Forelimb muscle (tissue), 1 donor: ENCODE measurements at places on chromosomes 1 and 21. TPM values are rescaled to one million over a fixed set of nuclear protein-coding genes. Genes with fewer than 3 reads are reported as not detected.

DNA sequence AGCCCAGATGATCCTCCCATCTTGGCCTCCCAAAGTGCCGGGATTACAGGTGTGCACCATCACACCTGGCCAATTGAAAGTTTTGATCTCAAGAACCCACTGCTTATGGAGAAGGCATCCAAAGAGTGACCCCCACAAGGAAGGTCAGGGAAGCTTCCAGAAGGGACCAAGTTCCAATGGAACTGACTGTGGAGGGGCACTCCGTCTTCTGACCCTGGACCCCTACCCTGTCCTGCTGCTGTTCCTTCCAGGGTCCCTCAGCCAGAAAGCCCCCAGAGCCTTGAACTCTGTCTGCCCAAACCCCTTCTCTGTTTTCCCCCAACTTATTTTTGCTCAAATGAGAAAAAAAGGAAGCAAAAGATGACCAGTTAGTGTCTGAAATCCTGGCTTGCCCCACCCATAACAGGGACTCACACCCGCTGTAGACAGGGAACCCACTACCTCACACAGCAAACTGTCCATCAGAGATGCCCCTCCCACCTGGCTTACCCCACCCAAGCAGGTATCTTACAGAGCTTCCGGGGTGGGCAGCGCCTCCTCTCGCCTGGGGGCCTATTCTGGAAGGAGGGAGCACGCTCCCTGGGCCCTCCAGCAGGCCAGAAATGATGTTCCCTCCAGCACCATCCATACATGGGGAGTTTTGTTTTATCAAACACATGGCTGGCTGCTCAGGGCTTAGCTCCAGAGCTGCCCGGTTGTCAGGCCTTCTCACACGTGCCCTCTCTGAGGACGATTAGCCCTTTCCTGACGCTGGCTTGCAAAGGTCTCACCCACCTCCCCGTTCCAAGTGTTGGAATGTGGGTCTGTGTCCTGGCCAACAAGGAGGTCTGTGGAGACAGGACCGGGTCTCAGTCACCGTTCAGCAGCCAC, 3.1 kb upstream of the WNT3A start:
- no peak for DNase-seq

DNA sequence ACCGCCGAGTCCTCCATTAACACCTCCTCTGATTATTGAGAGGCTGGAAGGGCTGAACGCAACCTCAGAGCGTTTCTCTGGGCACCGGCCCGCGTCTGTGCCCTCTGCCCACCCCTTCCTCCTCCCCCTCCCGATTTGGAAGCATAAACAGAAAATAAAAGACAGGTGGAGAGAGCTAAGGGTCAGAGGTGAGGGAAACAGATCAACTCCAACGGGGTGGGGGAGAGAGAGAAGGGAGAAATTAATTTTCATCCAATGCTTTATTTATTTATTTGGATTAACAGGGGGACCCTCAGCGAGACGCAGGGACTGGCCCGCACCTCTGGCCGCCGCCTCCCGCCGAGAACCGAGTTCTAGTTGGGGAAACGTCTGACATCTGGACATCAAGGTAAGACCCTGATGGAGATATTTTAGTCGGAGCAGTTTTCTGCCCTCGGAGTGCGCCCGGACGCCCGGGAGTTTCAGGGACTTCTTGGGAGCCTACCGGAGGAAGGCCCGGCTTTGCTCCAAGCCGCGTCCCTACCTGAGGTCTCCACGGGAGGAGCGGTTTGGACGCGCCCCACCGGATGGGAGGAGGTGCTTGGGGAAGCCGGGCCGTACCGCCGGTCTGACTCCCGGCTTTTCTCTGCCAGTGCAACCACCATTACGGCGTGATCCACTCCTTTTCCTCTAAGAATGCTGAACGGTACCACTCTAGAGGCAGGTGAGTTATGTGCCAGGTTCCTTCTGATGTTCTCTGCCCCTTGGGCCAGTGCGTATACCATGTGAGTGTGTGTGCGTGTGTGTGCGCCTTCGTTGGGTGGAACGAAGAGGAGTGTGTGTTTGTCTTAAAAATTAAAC, 5.1 kb upstream of the LHX9 start:
- no peak for DNase-seq

DNA sequence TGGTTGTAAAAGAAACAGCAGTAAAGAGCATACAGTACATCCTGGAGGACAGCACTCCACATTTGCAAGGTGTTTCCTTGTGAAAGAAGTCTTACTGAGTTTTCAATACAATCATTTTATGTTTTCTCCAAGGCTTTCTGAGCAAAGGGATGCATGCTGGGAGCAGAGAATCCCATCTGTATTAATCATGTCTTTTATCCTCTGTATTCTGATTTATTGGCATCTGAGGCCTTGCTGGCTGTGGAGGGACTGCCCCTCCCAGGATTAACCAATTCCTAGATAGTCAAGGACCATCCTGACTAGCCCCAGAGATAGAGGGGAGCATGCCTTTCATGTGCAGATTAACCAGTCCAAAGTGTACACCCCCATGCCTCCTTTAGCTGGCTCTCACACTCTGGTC, 476.3 kb downstream of the SIPA1L2 start:
- no peak for DNase-seq

DNA sequence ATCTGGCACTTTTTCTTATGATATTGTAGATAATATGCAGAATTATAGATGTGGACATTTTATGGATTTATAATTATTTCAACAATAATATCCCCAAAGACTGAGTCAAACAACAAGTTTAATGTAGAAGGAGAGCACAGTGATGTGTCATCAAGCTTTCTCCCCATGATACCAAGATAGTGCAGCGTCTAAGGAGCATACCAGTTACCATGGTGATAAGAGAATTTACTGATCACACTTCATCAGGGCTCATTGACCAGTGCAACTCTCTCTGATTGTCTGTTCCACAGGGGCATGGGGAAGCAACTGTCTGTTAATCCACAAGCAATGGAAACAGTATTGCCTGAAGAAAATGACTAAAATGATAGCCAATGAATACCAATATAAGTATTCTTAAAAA, 209.6 kb upstream of the DPYD start:
- DNase-seq, result no peak

- no peak for DNase-seq
Measured at GRCh38 chr1:87028576-87028975, 114.1 kb downstream of the HS2ST1 start.

DNA sequence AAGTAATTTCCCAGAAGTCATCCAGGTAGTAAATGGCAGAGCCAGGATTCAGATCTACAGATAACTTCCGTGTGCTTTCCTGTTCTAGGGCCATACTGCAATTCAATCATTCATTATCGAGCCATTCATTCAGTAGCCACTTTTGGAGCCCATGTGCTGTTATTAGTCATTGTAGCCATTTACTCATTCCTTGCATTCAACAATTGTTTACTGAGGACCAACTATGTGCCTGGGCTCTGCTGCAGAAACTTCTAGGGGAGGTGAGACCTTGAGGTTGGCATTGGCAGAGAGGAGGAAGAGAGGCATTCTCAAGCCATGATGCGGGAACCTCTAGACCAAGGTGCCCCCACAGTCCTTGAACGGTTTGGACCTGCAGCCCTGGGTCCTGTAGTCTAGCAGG, 27.9 kb downstream of the EPHB2 start:
- no peak for DNase-seq

GRCh38 chr1:190474650-190475211, 2.9 kb downstream of the BRINP3 start:
- no peak for DNase-seq

Gene FAM163A
- 0.16 TPM for polyA plus RNA-seq

Gene MROH7
- 6.0 TPM for polyA plus RNA-seq

Gene UBE2U
- polyA plus RNA-seq, result not detected

Gene PCBP3
- polyA plus RNA-seq, result 0.89 TPM

Gene GUCA2A
- polyA plus RNA-seq, result not detected

Gene DNALI1
- 8.7 TPM for polyA plus RNA-seq
